ENCODE measurements at places on chromosomes 7 and 10.

DNA sequence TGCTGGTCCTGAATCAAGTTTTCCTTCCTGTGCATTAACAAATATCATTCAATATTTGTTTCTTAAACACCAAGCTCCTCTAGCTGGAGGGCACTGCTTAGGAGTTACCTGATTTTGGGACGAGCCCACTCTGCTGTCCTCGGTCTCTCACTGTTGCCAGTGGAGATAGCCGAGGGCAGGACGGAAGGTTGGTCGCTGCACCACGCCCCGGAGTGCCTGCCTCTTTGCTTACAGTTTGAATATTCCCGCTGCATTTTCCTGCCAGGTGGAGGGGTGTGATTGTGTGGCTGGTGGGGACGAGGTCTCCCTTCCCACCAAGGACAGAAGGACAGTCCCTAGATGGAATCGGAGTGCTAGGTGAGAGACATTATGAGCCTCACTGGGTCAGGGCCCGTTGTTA lies 201.5 kb downstream of the DNAJB6 start:
- no peak for DNase-seq

- DNase-seq: no peak
Measured at GRCh38 chr7:71171476-71171875, 39.5 kb downstream of the GALNT17 start.

DNA sequence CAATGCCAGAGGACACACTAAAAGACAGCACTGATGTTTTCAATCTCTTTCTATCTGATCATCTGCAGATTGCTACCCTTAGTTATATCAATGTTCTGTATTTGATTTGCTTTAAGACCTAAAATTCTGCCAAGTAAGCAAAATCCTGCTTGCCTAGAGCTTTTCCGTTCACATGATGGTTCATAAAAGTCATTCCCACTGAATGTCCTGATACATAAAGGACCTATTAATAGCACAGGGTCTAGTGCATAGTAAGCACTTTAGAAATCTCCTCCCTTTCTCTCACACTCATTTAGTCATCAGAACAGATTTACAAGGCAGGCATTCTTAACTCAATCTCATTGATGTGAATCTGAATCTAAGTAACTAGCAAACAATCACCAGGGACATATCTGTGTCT lies 68.8 kb downstream of the PCGF5 start:
- DNase-seq: no peak

DNA sequence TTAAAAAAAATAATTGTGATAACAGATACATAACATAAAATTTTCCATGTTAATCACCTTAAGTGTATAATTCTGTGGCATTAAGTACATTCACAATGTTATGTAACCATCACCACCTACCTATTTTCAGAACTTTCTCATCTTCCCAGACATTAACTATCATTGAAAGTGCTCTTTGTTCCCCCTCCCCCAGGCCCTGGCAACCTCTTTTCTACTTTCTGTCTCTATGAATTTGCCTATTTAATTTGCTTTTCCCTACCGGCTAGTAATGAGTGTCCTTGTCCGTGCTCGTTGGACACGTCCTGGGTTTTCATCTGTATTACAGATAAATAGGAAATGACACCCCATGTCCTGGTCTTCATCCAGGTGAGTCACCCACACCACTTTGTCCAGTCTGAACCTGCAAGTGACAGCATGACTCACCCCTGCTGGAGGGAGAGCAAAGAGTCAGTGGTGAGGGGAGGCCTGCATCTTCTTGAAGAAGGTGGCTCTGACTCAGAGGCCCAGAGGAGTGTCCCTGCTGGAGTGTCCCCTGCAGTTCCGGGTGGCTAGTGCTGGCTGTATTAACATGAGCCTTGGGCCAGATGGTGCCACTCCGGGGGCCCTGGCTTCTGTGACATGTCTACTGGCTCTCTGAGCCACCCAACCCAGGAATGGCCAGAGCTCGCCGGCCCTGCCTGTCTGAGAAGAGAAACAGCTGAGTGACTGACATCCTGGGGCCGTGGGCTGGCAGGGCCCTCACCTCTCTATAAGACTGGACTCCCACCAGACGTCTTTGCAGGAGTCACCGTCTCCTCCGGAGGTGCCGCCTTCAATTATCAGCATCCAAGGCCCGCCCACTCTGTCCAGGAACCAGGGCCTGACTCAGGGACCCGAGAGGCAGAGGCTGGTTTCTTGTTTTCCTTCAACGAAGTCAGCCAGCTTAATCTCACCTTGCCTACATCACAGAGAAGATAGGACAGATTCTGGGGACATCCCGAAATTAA lies 503.2 kb upstream of the MKI67 start:
- DNase-seq: no peak

DNA sequence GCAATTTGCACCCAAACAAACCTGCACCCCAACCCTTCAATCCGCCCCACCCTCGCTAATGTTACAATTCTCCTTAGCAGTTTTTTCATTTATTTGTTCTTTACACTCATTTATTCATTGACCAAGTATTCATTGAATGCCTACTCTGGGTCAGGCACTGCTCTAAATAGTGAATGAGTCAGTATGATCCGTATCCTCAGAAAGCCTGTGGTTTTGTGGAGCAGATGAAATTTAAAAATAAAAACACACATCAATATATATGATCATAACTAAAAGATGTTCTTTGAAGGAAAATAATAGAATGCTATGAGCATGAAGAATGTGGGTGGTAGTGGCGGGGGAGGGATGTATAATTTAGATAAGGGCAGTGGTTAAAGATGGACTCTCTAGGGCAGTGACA lies 13.3 kb downstream of the IFIT5 start:
- DNase-seq: peak; percentile 37

- peak; percentile 72 for DNase-seq
Measured at GRCh38 chr10:74244097-74244685, 93.2 kb downstream of the ADK start.

- no peak for DNase-seq
Measured at GRCh38 chr10:86287110-86287793, 79.3 kb downstream of the GRID1 start.

DNA sequence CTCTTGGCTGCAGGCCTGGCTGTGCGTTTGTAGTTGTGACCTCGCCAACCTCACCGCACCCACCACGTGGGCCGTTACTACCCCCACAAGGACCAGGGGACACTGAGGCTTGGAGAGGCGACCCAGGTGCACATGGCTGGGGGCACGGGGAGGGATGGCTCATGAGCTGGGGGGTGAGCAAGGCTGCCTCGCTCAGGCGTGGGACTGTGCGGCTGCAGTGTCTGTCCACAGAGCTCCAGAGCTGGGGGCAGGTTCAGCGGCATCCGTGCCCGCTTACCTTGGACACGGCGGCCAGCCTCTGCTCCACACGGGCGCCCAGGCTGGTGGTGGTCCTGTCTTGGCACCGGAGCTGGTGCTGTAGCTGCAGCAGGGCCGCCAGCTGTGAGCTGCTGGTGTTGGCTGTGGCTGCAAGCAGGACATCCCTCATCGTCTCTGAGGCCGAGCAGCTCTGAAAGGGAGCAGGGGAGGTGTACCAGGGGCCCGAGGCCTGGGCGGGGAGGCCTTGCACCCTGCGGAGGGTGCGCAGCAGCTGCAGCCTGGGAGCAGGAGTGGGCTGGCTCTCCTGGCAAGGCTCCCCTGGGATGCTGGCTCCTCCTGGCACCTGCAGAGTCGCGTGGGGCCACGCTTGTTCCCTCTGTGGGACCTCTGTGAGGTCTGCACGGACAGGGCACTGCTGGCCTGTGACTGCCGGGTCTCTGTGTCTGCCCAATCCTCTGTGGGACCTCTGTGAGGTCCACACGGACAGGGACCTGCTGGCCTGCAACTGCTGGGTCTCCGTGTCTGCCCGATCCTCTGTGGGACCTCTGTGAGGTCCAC lies 60.0 kb upstream of the NKX6-2 start:
- DNase-seq: no peak

DNA sequence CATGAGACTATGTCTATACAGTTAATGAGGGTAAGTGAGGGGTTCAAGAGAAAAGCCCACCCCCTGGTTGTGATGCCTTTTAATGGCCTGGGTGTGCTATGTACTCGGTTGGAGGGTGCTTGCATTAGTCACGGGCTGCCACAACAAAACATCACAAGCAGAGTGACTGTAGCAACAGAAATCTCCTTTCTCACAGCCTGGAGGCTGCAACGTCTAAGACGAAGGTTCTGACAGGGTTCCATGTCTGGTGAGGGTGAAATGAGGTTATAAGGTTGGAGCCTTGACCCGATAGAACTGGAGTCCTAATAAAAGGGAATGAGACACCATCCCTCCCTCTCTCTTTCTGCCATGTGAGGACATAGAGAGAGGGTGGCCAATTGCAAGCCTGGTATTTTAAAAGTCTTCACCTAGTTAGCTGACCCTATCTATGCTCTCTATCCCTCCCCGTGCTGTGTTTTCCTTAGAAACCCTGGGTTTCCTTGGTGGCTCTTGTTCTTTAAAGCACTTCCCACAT lies 126.0 kb upstream of the GDF10 start:
- no peak for DNase-seq

GRCh38 chr10:132593389-132593788 lies 55.8 kb downstream of the INPP5A start:
- DNase-seq: peak; percentile 41

GRCh38 chr7:141208539-141208938 lies 134.7 kb downstream of the TMEM178B start:
- DNase-seq: no peak

GRCh38 chr7:4784799-4785198 lies 9.4 kb downstream of the AP5Z1 start:
- no peak for DNase-seq

Data from fibroblast of villous mesenchyme (primary cell).